ENCODE measurements at places on chromosomes 5 and 9.

GRCh38 chr5:61765471-61765870, 433.4 kb downstream of the ZSWIM6 start:
- no peak for DNase-seq

GRCh38 chr9:117926031-117926658, 221.9 kb downstream of the TLR4 start:
- no peak for DNase-seq

GRCh38 chr5:1546556-1546955, 22.8 kb upstream of the LPCAT1 start:
- no peak for DNase-seq

DNA sequence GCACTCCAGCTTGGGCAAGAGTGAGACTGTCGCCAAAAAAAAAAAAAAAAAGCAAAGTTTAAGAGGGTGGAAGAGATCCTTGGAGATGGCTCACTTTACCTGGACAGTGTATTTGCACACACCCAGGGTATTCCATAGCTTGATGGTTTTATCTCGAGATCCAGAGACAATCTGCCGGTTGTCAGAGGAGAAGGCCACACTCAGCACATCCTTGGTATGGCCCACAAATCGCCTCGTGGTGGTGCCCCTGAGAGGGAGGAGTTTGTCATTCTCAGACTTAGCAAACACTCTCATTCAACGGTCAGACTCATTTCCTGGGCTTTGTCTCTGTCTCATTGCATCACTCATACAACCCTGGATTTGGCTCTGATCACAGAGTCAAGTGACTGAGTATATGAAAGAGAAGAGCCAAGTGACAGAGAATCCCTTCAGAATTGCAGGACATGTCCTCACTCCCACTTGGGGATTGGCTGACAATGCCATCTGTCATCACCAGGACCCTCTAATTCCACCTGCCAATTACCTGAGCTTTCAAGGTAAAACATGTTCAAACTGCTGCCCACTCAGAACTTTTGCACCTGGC, 2.2 kb downstream of the RACK1 start:
- peak; percentile 63 for DNase-seq

- no peak for DNase-seq
Observed at GRCh38 chr5:108924457-108924961, 176.8 kb downstream of the FER start.

- DNase-seq, result no peak
Observed at GRCh38 chr5:87781976-87782375, 369.2 kb upstream of the CCNH start.

GRCh38 chr5:76762484-76762883, 46.6 kb downstream of the F2R start:
- no peak for DNase-seq

GRCh38 chr5:78887384-78888118, 97.6 kb downstream of the ARSB start:
- DNase-seq, result peak; percentile 5

- DNase-seq, result no peak
Observed at GRCh38 chr5:136230176-136230575, 37.2 kb upstream of the SMIM32 start.

GRCh38 chr5:58299256-58299655, 160.6 kb downstream of the PLK2 start:
- no peak for DNase-seq

DNA sequence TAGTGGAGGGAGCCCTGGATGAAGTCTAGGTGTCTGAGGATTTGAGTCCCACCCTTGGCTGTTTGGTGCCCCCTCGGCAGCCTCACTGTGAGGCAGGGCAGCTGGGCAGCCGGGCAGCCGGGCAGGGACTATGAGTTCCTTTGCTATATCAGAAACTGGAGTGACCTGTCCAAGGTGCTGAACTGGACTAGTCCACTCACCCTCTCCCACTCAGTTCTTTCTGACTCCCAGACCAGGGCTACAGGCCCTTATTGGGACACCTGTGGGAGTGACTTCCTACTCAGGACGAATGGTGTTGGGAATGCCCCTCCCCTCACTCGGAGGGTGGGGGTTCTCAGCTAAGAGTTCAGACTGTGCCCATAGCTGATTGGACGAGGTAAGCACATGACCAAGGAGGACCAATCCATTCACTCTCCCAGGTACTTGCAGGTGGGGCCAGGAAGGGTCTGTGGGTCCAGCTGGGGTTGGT, 34.1 kb upstream of the RAPGEF1 start:
- DNase-seq, result peak; percentile 56

DNA sequence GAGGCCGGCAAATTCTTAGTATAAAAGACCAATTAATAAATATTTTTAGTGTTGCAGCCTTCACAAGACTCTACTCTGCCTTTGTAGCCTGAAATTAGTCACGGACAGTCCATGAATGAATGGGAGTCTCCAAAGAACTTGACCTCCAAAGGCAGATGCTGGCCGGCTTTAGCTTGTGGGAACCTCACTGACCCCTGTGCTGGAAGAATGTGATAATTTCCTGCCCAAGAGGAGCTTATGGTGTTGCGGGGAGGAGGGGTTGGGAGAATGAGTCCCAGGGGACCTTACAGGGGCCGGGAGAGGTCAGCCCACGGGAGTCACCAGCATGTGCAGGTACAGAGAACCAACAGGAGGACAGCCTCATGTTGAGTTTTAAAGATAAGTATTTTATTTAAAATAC, 143.1 kb downstream of the IRX2 start:
- DNase-seq, result no peak

DNA sequence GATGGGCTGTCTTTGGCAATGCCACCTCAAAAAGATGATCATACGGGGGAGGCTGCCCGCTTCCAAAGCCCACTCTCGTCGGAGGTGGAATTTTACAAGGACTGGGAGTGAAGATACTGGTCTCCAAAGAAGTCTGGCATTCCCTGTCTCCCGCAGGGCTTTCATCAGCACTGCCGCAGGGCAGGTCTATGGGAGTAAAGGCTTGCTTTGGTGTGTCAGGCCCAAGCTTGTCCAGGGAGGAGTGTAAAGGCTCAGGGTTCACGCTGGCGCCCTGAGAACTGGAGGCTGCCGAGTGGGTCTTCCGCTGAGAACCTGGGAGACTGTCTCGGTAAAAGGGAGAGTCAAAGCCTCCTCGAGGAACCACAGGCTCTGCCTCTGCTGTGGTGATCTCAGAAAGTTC, 27.0 kb downstream of the SPACA9 start:
- DNase-seq, result no peak

- DNase-seq, result peak; percentile 38
Observed at GRCh38 chr5:6576861-6577501, 55.9 kb downstream of the NSUN2 start.

DNA sequence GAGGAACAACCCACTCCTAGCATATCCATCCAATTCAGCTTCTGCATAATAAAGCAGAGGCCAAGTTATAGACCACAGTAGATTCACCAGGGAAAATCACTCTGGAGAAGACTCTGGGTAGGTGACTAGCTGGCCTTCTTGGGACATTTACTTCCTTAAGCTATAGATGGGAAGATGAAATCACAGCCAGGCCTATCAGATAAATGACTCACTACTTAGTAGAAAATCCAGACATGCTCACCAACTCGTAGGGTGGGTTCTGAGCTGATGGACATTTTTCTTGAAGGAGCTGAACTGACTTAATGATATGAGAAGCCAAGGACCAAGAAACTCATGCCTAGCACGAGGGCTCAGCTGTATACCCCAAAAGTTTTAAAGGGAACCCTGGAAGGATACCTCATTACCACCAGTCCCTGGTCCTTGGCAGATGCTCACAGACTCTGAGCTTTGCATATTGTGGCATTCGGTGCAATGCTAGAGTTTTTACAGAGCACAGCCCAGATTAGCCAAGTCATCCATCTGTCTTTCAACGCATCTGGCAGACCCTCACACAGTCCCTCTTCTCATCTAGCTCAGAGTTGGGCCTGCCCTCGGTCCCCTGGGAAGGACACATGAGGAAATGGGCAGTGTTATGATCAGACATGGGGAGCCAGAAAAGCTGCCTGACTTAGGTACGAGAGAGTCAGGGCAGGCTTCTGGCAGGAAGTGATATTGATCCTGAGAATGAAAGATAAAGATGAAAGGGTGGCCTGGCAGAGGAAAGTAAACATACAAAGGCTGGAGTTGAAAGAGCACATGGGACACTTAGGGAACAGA, 15.0 kb downstream of the ACSL6 start:
- no peak for DNase-seq

- no peak for DNase-seq
Observed at GRCh38 chr9:87710443-87710842, 15.5 kb upstream of the CTSL start.

DNA sequence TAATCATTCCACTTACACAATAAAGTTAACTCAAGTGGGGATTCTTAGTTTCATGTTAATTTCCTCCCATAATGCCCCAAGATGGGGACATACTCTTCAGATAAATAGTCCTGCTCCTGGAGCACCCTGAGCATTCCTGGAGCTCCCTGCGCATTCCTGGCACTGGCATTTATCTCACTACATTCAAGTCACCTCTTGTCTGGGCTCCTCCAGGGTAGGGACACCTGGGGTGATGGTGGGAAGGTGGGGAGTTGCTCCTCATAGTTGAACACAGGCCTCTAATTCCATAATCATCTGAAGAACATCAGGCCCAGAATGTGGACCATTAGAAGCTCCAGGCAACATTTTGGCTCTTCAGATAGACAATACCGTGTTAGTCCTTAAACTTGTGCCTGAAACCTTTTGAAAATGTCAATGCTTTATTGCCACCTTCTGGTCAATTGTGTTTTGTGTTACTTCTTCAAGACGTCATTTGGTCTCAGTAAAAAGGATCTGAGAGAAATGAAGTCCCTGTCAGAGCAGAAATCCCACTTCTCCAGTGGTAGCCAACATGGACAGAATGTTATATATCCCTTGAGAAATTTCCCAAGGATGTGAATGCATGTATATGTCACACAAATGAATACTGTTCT, 14.2 kb upstream of the AGGF1 start:
- peak; percentile 32 for DNase-seq

DNA sequence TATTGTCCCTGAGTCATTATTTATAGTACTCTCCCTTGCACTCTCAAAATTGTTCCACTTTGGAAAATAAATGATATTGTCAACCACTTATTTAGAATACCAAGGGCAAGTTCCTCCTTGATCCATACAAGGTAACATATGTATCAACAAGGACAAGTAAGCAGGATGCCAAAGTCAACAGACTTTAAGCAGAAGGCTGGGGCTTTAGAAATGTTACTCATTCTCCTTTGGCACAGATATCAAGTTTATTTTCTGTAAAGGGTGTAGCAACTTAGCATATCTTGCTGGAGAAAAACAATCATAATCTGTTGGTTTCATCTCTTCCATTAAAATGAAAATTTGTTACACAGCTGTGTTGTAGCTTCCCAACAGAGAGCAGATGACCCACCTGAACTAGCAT, 248.7 kb upstream of the SLC30A5 start:
- DNase-seq, result no peak
